Pons (tissue), 1 donor: ENCODE measurements at places on chromosomes 2 and 18.

- peak; percentile 8 for DNase-seq
Observed at GRCh38 chr2:58796239-58796910, 555.2 kb upstream of the FANCL start.

- DNase-seq: peak; percentile 42
Observed at GRCh38 chr2:113799375-113799774, 42.9 kb upstream of the SLC35F5 start.

GRCh38 chr2:106830191-106830590, 55.8 kb downstream of the ST6GAL2 start:
- DNase-seq: no peak

DNA sequence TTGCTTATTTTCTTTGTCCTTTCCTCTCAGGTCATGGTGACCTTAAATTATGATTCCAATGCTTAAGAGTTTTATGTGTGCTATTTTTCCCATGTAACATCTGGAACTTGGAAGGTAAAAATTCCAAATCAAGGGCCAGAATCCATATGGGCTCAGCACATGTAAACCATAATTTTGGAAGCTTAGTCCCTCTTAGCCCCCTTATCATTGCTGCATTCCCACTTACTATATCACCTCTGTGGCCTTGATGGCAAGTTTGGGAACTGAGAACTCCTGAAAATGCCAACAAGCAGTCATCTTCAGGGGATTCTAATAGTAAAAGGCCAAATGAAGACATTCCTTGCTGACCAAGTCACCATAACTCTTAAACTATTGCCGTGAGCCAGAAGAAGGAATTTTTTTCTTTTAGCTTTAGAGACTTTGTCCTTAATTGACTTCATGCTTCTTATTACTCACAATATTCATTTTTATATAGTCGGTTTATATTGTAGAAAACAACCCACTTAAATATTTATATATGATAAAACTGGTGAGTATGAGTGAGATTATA, 251.4 kb downstream of the SLC8A1 start:
- DNase-seq: no peak

- no peak for DNase-seq
Observed at GRCh38 chr2:102301867-102302362, 9.4 kb upstream of the IL1RL1 start.

DNA sequence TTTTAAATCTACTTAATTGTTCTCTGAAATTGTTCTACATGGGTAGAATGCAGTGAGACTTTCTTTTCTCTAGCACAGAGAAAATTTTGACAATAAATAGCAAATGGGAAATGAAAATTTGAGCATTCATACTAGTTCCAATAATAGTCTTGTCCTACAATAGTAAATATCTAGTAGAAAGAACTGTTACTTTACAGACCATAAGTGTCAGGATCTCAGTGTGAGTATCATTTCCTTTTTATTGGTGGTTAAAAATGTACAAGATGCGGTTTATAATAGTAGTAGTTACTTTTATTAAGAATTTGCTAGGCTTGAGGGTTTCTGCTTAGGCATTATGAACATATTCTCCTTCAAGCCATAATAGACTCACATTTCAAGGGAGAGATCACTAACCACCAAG, 43.2 kb downstream of the KCNE4 start:
- DNase-seq: no peak

- no peak for DNase-seq
Observed at GRCh38 chr2:14761118-14761517, 128.6 kb downstream of the LRATD1 start.

DNA sequence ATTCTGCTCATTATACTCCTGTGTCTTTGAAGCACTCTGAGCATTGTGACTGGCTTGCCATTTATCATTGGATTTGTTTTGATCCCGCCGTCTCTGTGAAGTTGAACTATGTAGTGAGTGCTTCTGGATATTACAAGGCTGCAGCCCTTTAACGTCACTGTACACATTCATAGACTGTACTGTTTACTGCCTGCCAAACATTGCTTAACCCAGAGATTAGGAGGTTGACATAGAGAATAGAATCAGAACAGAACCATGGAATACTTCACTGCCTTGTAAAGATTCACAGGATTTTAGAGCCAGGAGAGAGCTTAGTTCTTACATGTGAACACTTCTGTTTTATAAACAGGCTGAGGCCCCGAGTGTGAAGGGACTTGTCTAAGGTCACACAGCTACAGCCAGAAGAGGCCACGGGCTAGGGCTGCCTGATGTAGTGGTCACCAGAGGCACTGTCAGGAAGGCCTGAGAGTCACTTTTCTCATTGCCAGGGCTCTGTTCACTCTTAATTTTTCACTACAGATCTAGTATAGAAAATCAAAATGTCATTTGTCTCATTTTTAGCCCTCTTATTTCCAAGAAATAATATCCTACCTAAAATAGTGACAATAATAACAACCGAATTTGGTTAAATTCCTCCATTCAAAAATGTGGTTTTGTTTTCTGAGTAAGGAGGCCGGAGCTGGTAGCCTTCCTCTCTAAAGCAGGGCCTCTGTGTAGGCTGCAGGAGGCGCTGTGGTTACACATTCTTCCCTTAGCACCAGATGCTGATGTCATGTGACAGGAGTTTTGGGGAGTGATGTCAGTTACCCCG, 87.9 kb downstream of the UGGT1 start:
- DNase-seq: peak; percentile 88

GRCh38 chr2:73101626-73102256, 11.0 kb downstream of the RAB11FIP5 start:
- no peak for DNase-seq
